ENCODE measurements at places on chromosomes 12 and 14.

- DNase-seq: no peak
Measured at GRCh38 chr14:24058951-24059475, 7.2 kb downstream of the CARMIL3 start.

GRCh38 chr14:100098171-100098570, 32.9 kb downstream of the EVL start:
- no peak for DNase-seq

- no peak for DNase-seq
Measured at GRCh38 chr14:54866588-54866987, 36.0 kb downstream of the GCH1 start.

- no peak for DNase-seq
Measured at GRCh38 chr12:81249976-81250375, 172.1 kb downstream of the ACSS3 start.

DNA sequence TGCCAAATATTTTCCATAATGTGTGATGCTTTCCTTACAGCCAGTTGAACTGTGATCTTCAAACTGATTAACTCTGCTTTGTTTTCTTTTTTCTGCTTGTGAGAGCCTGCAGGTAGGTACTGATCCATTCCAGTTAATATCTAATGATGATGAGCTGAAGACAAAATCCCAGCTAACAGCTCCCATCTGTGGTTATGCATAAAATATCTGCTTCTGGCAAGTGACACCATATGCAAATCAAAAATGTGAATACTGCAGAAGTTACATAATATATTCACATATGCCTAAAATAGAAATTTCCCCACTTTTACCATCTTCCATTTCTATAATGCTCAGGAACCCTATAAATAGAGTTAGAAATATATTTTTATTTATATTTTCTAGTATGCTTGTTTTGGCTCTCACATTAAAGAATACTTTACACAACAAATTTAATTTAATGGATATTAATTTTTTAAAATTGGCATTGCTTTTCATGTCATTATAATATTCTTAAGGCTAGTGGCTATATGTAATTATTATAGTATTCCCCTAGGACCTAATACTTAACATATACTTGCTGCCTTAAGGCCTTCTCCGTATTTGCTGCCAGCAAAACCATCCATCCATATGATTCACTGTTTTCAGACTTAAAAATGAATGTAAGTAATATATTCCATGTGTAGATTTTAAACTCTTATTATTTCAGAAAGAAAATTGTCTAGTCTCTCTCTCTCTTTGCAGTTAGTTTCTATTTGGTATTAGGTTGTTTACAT, 83.8 kb downstream of the CCER1 start:
- no peak for DNase-seq

DNA sequence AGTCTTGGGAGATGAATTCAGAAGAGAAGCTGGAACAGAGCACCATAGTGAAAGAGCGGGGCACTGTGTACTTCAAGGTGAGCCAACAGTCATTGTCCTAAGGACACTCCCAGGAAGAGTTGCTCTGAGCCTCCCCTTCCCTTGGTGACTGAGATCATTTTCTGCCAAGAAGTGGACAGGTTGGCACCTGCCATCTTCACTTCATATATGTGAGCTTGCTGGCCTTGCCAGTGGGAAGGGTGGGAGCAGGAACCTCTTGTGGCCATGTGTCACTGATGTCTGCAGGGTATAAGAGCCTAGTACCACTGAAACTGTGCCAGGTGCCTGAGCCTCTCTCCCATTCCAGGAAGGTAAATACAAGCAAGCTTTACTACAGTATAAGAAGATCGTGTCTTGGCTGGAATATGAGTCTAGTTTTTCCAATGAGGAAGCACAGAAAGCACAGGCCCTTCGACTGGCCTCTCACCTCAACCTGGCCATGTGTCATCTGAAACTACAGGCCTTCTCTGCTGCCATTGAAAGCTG, 5.3 kb downstream of the FKBP4 start:
- no peak for DNase-seq

GRCh38 chr12:56257491-56258067, 605 bp downstream of the ANKRD52 start:
- DNase-seq: no peak

DNA sequence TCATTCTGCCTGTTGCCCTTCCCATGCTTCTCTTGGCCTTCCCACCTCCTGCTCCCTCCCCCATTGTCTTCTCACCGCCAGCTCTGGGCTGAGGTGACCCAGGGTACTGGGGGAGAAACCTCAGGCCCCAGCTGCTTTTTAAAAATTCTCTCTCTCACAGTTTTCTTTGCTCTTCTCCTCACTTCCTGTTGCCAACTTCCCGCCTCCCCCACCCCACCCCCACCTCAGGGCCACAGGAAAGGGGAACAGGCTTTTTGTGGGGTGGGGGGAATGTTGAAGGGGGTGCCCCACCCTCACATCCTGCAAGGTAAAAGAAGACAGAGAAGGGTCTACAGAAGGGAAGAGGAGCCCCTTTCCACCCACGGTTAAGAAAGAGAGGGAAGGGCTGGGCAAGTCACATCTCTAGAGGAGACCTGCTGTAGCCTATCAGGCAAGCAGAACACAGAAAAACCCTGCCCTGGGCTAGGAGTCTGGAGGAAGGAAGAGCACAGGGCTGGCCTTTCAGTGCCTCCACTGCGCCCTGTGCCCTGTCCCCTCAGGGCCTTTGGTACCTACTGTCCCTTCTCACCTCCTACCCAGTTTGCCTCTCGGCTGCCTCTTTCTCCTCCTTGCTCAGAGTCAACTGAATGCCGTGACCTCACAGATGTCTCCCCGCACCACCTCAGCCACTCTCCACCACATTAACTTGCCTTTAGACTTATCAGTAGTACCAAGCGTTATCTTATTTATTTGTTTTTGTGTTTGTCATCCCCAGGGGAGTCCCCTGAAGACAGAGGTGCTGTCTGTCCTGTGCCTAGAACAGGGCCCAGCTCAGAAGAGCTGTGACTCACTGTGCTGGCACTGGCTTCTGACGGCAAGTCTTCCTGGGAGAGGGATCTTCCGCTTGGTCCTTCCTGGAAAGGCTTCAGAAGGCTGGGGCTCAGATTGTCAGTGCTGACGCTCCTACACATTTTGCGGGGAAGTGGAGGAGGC, 1.7 kb downstream of the ARHGAP9 start:
- DNase-seq: no peak

DNA sequence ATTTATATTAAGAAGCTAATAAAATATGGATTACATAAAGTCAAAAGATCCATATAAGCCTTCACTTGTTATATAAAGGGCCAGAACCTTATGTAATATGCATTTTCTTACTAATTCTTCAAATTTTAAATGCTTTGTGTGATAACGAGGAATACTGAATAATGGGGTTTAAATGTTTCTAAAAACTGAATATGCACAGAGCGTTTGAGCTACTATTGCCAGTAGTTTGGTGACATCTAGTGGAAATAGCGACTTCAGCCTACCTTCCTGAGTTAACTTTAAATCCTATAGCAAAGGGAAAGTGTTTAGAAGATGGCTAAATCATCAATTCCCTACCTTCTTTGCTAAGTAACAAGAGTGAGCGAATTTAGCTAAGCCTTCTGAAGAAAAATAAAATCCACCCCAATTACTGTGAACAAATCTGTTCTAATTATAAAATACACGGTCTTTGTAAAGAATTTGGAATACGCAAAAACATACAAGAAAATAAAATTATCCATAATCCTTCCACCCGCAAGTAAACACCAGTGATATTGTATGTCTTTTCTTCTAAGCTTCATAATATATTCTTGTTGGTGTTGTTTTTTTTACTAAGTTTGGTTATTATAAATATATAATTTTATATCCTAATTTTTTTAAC, 115.5 kb upstream of the G2E3 start:
- DNase-seq: no peak

DNA sequence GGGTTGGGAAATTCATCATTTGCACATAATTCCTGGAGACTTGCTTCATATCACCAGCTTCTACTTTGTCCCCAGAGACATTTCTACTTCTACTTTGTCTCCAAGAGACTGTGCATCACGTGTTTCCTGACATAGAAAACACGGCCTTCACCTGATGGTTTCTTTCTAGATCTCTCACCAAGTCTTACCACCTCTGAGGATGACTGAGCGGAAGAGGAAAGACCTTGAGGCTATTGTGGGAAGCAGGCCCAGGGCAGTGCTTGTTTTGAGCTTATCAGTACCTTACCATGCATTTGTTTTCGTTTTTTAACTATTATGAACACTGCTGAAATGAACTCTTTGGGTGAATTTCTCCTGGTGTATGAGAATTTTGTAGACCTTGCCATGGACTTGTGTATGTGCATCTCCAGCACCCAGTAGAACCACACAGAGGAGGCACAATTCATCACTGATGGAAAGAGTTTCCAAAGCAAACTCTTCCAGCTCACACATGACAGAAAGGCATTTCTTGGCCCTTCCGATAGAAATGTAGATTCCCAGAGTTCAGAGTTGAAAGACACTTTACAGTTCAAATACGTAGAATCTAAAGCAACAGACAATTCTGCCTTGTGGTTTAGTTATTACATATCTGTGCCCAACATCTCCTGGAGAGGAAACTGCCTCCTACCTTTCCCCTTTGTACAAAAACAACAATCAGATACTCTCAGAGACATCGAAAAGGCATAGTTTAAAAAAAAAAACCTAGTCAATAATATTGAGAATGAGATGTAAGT, 434.7 kb downstream of the FUT8 start:
- peak; percentile 44 for DNase-seq

GRCh38 chr12:98532687-98533304, 17.4 kb downstream of the TMPO start:
- peak; percentile 58 for DNase-seq

GRCh38 chr12:74538491-74539258, 1.0 kb downstream of the ATXN7L3B start:
- no peak for DNase-seq

GRCh38 chr12:33795536-33795935, 226.8 kb upstream of the ALG10 start:
- DNase-seq: no peak

DNA sequence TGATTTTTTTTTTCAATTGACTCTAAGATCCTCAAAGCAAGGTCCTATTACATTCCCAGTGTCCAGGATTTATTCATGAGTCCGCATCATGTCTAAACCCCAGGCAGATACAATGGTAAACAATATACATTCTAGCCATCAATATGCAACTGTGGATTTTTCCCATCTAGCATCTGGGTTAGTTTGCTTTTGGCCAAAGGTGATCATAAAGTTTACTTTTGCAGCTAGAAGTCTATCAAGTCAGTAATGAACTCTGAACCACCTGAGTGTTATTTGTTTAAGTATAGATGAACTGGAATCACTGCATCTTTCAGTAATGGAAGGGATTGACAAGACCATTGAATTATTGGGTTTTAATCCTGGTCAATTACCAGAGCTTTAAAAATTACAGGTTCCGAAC, 80.8 kb downstream of the STON2 start:
- no peak for DNase-seq

DNA sequence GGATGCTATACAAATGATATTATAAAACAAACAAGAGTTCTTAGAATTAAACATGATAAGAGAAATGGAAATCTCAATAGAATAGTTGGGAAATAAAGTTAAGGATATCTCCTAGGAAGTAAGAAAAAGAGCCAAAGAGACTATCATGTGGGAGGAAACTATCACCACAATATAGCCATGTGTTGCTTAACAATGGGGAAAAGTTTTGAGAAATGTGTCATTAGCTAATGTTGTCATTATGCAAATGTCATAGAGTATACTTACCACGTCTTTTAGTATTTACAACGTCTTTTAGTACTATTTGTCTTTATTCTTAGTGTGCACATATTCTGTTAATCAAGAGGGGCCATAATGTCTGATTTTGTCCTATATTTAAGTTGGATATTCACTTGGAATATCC, 58.7 kb downstream of the ZNF641 start:
- no peak for DNase-seq

DNA sequence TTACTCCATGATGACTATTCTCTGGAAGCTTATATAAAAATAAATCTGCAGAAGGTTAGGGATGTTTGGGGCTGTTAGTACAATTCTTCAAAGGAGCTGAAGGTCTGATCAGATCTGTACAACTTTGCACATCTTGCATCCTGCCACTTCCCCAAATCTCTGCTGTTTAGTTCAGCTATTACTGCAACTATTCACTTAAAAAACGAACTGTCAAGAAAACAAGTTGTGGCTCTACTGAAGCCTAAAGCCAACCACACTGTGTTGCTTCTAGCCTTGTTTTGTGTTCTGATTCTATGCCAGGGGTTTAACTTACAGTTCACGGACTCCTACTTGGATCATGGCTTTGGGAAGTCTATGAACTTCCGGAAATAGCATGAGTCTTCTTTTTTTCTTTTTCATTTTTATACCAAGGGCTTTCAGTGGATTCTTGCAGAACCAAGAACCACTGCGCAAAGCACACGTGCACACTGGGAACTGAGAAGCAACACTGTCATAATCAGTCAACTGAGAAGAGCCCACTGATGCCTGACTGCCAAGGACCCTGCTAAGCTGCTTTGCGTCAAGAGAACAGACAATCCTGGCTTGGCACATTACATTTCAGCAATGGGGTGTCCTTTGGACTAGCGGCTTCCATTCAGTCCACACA, 66.3 kb upstream of the EEA1 start:
- no peak for DNase-seq

- DNase-seq: no peak
Measured at GRCh38 chr12:44375694-44376093, 500.4 kb downstream of the NELL2 start.

GRCh38 chr14:77322250-77322902, 1.5 kb downstream of the GSTZ1 start:
- DNase-seq: no peak

GRCh38 chr12:14313379-14314138, 51.9 kb upstream of the ATF7IP start:
- DNase-seq: no peak

DNA sequence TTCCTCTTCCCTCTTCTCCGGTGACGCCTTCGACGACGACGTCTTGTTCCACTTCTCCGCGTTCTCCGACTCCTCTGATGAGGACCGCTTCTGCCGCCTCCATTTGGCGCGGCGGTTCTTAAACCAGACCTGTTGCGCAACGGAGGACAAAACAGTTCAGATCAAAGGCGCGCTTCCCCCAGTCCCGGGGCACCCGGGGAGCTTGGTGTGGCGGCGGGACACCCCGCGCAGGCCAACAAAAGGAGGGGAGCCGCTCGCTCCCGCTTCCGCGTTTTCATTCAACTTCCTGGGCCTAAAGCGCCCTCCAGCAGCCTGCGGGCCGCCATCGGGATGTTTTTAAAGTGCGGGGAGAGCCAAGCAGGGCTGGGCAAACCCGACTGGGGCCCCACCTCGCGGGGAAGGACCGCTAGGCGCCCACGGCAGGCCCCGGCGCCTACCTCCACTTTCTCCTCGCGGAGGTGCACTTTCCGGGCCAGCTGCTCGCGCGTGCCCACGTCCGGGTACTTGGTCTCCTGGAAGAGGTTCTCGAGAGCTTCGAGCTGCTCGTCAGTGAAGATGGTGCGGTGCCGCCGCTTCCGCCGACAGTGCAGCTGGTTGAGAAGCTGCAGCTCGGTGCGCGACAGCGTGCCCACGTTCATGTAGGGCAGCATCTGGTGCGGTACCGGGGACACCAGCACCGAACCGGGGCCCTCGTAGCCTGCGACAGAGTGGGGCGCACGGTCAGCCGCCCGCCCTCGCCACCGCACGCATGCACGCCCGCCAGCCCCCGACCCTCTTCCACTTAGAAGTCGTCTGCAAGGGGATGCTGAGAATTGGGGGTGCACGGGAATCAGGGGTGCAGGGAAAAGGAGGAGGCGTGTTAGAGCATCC, 1.2 kb downstream of the GSC start:
- DNase-seq: no peak
